ENCODE measurements at places on chromosomes 3 and 15.

GRCh38 chr15:32849769-32850668 lies 132.2 kb downstream of the GREM1 start:
- DNase-seq: no peak

DNA sequence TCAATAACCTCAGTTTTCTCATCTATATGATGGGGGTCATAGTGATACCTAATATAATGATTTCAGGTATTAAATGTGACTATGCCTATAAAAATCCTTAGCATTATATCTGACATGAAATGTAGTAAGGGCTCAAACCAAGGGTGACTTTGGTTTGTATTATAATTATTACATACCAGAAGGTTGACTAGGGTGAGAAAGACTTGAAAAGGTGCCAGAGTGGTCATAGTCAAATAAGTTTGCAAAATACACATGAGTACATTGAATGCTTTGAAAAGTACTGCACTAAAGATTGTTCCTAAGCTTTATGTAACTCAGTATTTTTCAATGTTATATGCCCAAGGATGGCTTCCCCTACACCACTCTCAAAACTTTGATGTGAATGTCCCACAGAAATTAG lies 297.2 kb downstream of the ARPP21 start:
- no peak for DNase-seq

DNA sequence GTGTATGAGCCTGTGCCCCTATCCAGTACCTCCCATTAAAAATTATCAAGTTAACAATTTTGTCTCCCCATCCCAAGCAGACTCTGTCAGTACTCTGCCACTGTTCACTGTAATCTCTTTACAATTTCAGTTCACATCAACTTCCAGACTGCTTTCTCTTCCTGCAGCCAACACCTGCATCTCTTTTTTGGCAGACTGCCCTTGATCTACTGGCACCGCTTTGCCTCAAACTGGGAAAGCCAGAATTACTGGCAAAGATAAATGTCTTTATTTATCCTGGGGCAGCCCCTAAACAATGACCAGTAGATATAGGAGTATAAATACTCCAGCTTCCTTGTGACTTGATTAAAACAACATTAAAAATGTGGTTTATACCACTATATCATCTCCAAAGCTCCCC lies 494.1 kb downstream of the ZNF385D start:
- no peak for DNase-seq

GRCh38 chr15:48479751-48480150 lies 148.5 kb downstream of the DUT start:
- no peak for DNase-seq

GRCh38 chr3:127822041-127822681 lies at the start of gene MGLL:
Gene MGLL (minus strand): TSS chr3:127822515. CDS start chr3:127822318, 197 bp downstream.
- DNase-seq: peak; percentile 35

- no peak for DNase-seq
Measured at GRCh38 chr15:100049936-100050876, 291.6 kb downstream of the ADAMTS17 start.

DNA sequence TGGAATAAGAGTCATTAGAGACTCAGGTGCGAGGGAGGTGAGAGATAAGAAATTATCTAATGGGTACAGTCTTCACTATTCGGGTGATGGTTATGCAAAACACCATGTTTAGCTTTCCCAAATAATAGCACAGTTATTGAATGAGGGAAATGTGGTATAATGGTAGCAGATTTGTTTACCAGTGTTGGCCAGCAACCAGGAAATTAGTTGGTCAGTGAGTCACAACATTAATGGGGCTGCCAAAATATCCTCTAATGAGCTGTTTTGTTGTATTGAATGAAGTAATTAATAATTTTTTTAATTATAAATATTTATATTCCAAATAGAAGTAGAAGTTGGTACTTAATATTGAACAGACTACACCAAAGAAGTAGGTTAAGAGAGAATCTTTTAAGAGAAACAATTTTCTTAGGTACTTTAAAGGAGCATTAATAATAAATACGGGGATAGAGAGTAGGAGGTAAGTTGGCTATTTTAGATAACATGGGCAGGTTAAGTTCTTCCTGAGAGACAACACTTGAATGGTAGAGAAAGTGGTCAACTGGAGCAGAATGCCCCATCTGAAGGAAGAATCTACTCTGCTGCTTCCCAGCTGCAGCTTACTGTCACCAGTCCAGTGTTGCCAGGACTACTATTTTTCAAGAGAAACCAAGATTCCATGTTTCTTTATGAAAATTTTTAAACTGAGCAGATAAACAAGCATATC lies 218.8 kb downstream of the UBE2E2 start:
- DNase-seq: no peak

GRCh38 chr3:38985981-38986380 lies 65.8 kb downstream of the SCN11A start:
- DNase-seq: no peak

GRCh38 chr3:128273109-128273840 lies 120.0 kb downstream of the EEFSEC start:
- no peak for DNase-seq

GRCh38 chr3:20462723-20463122 lies 276.7 kb upstream of the SGO1 start:
- DNase-seq: no peak

All from SW480 (cell line).